ENCODE measurements at places on chromosomes 7 and 10. TPM values are rescaled to one million over a fixed set of nuclear protein-coding genes. Genes with fewer than 3 reads are reported as not detected.
A peak's percentile ranks its signal among the peaks of the same experiment; 100 is the strongest.

- no peak for ATAC-seq
These were observed 2.1 kb upstream of the TMEM120A start for GRCh38 chr7:75996476-75996875.

DNA sequence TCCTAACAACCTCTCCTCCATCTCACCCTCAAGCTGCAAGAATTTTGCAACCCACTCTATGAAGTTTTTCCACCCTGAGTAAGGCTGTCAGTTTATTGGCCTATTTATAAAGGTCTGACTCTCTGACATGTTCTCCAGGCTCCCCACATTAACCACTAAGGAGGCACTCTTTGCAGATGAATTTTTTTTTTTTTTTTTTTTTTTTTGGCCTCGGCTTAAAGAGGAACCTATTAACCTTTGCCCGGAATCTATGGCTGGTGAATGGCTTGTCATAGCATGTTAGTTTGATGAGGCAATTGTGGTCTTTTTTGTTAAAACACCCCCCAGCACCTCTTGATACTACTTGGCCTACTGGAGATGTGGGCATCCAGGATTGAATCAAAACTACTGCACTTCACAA lies 57.1 kb downstream of the TBXAS1 start:
- peak; percentile 47 for ATAC-seq

GRCh38 chr7:2929321-2930201 lies 85.5 kb upstream of the GNA12 start:
- ATAC-seq = no peak

FGL2 gene
- total RNA-seq = 0.56 TPM

- no peak for ATAC-seq
These were observed 362.8 kb downstream of the SFMBT2 start for GRCh38 chr10:7048061-7048460.

MICU1 gene
- total RNA-seq = 31.4 TPM

- no peak for ATAC-seq
These were observed 42.8 kb downstream of the MINDY3 start for GRCh38 chr10:15817409-15818046.

- no peak for ATAC-seq
These were observed 9.6 kb downstream of the PKD1L1 start for GRCh38 chr7:47938574-47939165.

DNA sequence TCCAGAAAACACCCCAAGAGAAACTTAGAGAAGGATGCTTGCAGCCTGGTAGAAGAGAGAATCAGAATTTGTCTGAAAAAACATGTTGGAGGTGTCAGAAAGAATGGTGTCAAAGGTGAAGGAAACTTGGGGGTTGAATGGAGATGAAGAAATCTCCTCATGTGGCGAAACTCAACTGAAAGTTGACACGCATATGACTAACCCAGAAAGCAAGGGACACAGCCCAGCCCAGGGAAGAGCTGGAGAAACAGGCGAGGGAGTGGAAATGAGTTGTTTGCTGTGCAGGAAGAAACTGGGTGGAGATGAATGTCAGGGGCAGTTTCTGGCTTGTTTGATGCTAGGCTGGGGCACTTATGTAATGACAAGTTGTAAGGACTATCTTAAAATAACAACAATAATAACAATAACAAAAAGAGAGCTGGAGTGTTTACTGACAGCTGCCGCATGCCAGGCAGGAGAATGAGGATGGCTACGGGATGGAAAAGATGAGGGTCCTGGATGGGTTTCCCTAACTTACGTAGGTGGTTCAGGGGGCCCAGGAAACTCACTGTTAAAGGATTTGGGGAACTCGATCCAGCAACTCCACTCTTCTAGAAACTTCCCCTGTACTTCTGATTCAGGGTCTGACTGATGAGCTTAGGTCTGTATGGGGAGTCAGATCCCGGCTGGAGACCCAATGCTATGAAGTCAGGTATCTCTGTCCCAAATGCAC lies 57.4 kb downstream of the MAP3K8 start:
- peak; percentile 30 for ATAC-seq

DNA sequence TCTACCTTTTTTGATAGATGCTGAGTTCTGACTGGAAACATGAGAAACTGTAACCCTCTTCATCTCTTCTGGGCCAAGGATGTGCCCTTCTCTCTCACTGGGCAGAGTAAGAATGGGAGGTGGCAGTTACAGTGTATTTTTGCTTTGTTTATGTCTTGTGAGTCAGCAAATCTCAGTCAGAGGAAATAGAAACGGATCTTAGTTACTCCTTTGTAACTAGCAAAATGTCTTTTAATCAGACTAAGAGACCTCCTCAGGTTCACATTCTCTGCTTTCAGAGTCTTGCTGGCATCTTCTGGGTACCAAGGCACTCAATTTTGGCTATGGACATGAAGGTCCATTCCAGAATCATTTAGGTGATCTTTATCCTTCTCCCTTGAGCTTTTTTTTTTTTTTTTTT lies 70.9 kb downstream of the HHEX start:
- no peak for ATAC-seq

GRCh38 chr10:101238732-101239105 lies 9.5 kb upstream of the LBX1 start:
- peak; percentile 63 for ATAC-seq

CTBP2 gene
- 0.74 TPM for total RNA-seq

DNA sequence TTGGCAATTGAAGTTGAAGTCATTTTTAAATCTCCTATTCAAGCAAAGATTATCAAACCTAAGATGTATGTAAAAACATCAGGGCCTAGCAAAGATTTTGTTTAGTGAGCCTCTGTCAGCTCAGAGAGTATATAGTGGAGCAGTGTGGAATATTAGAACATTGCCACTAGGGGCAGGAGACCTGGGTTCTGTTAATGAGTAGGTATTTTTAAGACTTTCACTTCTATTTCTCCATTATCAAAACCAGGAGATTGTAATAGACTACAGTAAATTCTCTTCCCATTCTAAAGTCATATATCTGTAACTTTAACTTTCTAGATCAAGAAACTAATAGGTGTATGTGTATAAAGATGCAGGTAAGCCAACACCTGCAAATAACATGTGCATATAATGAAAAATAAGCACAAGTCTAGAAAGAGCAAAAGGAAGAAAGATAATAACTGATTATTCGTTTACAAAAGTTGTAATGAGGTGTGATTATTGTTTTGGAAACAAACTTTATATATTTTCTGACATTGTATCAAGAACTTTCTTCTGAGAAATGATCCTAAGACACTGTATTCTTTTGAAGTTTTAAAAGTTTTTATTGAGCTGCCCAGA lies 64.4 kb downstream of the KCND2 start:
- ATAC-seq = no peak

GRCh38 chr10:63300801-63301200 lies 165.0 kb downstream of the JMJD1C start:
- no peak for ATAC-seq

DNA sequence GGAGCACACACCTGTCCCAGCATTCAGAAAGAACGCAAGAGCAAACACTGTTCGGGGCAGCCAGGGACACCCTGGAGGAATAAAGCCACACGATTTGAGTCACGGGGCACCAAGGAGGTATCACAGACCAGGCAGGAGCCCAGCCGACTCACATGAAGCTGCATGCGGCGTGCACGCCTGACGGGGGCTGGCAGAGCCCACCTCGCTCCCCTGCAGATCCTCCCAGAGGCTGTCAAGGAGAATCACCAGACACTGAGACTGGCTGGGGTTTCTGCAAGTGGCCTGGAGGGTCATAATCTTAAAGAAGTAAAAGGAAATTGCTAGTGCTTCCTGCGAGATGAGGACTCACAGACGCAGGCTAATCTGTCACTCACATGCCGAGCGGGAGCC lies 61.6 kb downstream of the TCERG1L start:
- no peak for ATAC-seq

DNA sequence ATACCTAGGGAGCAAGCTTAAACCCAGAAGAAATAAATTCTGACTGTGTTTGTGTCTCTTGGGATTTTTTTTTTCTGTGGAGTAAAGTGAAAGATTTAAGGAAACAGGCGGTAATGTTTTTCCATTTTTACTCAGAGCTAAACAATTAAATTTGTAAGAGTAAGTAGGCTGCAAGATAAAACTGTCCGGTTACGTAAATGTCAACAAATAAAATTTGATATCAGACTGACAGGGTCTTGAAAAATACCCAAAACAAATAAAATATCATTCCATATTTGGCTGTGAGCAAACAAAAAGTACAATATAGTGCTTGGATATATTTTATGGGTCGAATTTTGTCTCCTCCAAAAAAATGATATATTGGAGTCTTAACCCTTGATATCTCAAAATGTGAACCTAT lies 217.6 kb downstream of the PCLO start:
- no peak for ATAC-seq

- no peak for ATAC-seq
These were observed 429.1 kb downstream of the KIF20B start for GRCh38 chr10:90130321-90131086.

GIMAP7 gene
- 43.1 TPM for total RNA-seq

AHR gene
- total RNA-seq = 62.0 TPM

GRCh38 chr7:27943241-27943640 lies 203.3 kb downstream of the TAX1BP1 start:
- no peak for ATAC-seq

GRCh38 chr7:107035446-107035845 lies 9.1 kb upstream of the PRKAR2B start:
- peak; percentile 58 for ATAC-seq

DNA sequence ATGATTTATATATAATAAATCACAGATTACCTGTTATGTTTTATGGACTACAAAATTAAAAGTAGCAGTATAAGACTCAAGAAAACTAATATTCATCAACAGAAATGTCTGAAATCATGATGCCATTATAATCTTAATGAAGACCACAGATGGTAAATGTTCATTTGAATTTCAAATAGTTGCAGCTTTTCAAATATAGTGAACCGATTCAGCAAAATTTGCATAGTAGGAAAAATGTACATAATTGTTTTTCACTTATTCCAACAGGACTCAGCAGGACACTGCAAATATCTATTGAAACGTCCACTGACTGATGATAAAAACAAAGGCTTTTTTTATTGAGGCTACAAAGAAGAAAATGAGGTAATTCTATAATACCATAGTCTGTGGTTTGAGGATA lies 51.2 kb upstream of the LSM8 start:
- ATAC-seq = no peak

DNA sequence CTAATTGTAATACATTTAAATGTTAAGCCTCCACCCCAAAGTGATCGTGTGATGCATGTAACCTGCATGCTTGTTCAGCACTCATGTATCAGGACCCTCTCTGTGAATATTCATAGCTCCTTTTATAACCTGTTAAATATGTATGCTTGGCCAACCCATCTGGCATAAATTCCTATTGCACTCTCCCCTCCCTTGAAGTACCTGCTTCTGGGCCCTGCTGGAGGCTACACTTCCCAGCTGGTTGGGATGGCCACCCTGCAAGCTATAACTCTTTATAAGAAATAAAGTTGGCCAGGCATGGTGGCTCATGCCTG lies 149.7 kb downstream of the SH2D4B start:
- no peak for ATAC-seq

Data from activated T-helper 17 cell treated with anti-CD3 and anti-CD28 coated beads, Interleukin-2, amount 50 U/mL, for 72 hours (primary cell).